DMS53 (cell line): ENCODE measurements at places on chromosomes 16 and 17.
A peak's percentile ranks its signal among the peaks of the same experiment; 100 is the strongest.

- DNase-seq: no peak
These were observed 37.2 kb upstream of the CCNF start for GRCh38 chr16:2392025-2392424.

DNA sequence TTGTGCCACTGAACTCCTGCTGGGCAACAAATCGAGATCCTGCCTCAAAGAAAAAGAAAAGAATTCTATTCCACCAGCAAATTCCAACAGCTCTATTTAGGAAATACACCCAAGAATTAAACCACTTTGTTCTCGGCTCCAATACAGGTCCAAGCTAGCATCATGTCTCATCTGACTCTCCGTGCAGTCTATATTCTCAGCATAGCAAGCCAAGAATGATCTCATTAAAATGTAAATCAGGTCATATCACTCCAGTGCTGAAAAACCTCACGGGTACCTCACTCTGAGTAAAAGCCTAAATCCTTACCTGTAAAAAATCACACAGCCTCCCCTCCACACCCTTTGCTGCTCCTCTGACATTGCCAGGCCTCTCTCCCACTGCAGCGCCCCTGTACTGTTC, 23.9 kb downstream of the UBE2G1 start:
- no peak for DNase-seq

DNA sequence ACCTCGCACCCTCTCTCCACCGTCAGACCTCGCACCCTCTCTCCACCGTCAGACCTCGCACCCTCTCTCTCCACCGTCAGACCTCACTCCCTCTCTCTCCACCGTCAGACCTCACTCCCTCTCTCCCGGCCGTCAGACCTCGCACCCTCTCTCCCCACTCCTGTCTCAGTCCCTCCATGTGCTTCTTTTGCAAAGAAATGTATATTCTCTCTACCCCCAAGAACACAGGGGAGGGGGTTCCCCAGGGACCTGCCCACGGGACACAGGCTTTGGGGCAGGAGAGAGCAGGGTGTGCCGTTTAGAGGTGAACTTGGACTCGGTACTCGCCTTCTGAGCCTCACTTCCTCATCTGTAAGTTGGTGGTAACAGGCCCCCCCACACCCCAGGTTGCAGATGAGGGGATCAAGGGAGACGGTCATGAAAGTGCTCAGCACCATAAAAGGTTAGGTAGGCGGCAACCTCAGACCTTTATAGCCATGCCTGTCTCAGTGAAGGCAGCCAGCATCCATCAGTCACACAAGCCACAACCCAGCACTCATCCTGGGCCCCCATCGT, 63.7 kb downstream of the RPH3AL start:
- no peak for DNase-seq

DNA sequence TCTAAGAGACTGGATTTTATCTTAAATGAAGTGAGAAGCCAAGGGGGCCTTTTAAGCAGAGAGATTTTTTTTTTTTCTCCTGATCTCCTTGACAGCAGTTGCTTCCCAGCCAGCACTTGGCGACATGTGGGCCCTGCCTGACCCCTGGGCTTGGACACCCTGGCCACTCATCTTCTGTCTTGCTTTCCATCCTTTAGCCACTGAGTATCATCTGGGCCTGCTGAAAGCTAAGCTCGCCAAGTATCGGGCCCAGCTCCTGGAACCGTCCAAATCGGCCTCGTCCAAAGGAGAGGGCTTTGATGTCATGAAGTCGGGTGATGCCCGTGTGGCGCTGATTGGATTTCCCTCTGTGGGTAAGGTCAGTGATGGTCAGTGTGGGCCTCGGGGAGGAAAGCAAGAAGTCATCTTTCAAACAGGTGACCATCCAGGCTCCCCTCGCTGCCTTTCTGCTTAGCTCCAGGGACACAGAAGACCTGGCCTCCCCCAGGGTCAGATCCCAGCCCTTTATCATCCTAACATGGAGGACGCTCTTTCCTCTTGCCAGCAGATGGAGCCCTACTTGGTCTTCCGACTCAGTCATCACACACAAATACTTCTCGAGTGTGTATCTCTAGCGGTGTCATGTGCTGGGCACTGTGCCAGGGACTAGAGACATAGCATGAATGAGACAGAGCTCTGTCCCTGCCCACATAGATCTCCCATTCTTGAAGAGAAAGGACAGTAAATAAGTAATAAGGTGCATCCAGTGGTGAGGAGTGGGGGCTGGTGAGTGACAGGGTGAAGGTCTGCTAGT, 6.1 kb downstream of the DRG2 start:
- peak; percentile 89 for DNase-seq

DNA sequence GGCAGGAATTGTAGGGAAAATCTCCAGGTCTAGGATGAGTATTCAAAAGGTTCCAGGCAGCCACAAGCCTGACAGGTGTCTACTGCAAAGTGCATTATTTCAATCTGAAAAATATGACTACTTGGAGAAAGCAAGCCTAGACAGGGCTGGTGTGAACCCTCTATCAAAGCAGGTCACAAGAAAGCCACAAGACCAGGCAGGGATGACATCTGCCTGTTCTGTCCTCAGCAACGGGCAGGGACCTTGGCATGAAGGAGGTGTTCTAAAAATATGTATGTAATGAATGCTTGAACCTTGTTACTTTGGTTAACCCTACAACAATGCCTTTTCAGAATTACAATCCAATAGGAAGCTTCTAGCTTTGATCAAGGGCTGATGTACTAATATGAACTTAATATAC, 1.2 kb upstream of the COX6A2 start:
- DNase-seq: no peak

GRCh38 chr17:15479703-15480102, 12.3 kb upstream of the CDRT4 start:
- no peak for DNase-seq

DNA sequence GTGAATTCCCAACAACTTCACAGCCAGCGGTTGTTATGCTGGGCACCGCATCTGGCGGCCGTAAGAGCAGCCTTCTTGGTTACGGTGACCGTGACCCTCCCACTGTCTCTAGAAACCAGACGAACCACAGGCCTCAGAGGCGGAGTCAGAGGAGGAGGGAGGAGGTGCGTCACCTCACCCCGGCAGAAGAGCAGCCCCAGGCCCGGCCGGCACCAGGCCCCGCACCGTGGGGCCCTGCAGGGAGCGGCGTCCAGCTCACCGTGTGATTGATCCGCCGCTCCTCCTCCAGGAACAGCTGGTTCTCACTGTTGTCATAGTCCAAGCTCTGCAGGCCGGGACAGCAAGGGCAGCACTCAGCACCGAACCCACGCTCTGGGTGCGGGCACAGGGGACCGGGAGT, 13.7 kb downstream of the CLCN7 start:
- no peak for DNase-seq

DNA sequence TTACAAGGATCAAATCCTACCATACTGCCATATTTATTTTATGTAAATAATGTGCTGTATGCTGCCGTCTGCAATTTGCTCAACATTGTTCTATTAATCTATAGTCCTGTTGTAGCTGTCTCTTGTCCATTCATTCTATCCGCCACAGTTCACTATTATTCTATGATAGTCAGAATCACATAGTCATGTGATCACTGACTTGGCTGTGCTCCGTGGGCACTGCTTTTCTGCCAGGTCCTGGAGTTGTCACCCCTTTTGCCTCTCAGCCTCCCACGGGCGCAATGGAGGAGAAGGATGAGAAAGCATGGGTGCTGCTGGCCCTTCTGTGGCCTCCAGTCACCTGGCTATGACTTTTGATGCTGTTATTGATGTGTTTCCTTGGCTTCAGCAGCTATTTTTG, 37.3 kb upstream of the ANKFY1 start:
- no peak for DNase-seq

- no peak for DNase-seq
These were observed 7.4 kb downstream of the CMIP start for GRCh38 chr16:81451753-81452680.

DNA sequence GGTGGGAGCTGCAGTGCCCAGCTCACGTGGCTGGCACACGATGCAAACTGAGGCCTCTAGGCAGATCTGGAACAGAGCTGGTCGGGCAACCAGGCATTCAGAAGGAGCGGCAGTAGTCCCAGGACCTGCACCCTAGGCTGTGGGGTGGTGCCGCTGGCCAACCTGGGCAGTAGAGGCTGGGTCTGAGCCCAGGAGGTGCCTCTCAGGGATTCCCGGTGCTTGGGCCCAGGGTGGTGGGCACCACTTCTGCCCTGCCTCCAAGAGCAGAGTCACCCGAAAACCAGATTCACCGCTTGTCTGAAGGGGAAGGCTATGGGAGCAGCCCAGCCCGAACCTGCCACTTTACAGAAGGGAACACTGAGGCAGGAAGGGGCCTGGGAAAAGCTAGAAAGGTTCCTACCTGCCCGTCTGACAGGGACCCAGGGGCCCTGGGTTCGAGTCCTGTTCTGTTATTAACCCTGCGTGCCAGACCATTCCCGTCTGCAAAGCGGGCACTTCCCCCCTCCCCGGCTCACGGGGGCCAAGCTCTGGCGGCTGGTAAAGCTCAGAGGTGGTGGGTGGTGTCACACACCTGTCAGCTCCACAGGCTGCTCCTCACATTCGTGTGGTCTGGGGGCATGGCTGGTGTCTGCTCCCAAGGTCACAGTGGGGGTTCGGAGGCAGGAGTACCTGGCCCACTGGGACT, 16.9 kb downstream of the GLIS2 start:
- no peak for DNase-seq

- DNase-seq: no peak
These were observed 9.5 kb downstream of the KRT32 start for GRCh38 chr17:41457676-41458075.
